ENCODE measurements at places on chromosomes 3 and 15.
A peak's percentile ranks its signal among the peaks of the same experiment; 100 is the strongest.

GRCh38 chr3:98612996-98613517 is 19.6 kb upstream of the CPOX start:
- no peak for DNase-seq

GRCh38 chr3:184558726-184559125 is 2.9 kb upstream of the EPHB3 start:
- DNase-seq: no peak

- DNase-seq: peak; percentile 86
Measured at GRCh38 chr3:149969110-149969939, 1.4 kb downstream of the PFN2 start.

DNA sequence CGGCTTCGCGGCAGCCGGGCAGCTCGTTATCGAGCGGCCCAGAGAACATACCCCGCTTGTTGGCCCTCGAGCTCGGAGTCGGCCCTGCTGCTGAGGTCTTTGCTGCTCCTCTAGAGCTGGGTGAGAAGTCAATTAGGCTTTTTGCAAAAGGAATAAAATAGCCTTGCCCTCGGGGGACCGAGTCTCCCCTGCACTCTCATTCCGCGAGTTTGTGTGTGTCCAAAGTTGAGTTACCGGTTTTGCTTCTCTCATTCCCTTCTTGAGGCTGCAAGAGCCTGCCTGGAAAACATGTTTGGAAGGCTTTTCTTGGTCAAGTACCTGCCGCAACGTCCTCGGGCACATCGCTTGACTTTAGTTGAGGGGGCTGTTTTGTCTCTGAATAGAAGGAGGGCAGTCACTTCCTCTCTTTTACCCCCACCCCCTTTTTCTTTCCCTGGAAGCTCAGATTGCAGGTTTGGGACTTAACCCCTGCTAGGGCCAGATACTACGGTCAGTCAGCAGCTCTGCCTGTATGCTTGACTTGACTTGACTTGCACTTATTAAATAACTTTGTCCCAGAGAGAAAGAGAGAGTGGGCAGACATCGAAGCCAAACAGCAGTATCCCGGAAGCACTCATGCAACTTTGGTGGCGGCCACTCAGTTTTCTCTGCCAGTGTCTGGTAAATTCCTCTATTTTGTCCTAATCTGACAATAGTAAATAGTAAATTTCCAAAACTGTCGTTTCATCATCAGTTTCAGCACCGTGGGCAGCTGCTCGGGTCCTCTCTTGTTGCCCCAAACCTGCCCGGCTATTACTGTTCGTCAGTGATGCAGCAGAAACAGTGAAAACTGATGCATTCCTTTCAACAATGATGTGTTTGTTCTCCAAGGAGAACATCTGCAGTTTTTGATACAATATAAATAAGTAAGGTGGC is 609 bp downstream of the RNF13 start:
- DNase-seq: peak; percentile 32

- DNase-seq: no peak
Measured at GRCh38 chr3:101544161-101544850, 17.4 kb upstream of the TRMT10C start.

DNA sequence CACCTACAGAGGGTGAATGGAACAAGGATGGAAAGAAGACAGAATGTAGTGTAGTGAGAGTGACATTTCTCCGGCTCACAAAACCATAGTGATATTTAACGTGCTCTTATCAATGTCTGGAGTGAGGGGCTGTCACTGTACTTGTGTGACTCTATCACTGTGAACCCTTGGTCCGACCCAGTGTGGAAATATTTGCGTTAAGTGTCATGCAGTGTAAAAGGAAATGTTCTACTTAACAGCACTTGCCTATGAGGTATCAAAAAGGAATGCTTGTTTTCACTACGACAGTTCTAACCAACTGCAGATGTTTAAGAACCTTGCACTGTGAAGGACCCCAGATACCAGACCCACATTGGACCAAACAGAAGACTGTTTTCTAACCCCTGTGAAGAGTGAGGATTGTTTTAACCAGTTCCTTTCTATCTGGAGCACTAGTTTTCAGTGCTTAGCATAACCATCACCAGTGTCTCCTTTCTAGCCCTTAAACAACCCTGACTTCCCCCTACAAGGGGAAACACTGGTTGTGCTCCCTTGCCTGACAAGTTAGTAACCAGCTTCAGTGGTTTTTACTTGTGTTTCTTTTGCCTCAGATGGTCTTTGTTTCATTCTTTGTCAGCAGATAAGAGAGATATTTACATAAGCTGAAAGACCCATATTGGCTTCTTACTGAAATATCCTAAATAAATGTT is 144.7 kb upstream of the ABHD17C start:
- peak; percentile 79 for DNase-seq

DNA sequence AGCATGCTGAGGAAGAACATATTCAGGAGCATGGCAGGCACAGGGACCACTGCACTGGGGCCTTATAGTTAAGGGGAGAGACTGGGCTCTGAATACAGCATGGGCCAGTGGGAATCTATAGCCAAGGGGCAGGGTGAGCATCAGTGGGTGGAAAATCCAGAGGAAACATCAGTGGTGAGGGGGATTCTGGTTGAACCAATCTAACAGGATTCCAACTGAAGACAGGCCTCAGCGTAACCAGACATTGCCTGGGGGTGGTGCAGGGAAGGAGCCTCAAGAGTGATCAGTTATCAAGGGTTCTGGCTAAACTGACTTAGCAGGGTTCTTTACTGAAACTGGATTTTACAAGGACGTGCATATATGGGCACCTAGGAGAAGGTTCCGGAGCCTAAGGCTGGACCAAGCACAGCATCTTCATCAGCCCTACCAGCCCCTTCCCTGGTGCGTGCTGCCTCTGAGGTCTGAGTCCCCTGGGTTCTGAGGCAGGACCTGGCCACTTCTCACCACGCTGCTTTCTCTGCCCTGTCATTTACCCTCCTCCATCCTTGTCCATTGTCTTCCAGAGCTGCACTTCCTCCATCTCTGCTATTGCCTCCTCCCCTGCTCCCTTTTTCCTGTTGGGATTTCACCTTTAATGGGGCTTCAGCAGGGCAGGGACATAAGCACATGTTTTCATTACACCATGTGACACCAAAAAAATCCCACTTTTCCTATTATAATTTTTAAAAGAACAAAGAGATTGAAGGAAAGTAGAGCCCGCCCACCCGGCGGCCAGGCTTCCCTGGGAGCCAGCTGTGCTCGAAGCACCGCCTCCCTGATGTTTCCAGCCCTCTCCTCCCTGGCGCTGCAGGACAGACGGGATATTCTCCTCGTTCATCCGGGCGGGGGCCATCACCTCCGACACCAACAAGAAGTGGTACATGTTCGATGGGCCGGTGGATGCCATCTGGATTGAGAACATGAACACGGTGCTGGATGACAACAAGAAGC is 52.1 kb downstream of the DNAH1 start:
- DNase-seq: no peak

DNA sequence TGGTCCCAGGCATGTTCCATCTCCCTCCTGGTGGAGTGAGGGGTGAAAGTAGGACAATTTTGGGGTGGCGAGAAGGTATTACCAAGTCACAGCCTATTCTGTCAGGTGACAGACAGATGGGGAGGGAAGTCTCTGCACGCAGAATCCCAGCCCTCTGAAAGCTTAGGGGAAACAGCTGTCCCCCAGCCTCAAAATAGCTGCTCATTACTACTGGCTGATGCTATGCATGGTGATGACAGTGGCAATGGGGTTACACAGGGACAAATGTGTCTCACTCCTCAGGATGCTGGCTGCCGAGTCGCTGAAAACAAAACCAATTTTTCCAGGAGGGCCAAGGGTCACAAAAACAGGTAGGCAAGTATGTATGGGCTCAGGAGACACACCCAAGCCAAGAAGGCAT is 68.8 kb upstream of the OXTR start:
- no peak for DNase-seq

DNA sequence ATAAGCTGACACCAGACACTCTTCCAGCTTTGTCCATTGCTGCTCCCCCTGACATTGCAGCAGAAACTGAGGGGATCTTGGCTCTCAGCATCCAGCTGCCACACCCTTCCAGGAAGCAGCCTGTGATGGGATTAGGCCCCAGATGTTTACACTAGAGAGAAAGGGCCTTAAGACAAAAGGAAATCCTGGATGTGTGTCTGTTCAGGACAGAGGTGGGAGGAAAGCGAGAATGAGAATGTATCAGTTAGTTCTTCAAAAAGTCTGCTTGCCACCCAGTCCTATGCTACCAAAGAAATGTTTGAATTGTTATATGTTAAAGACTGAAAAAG is 58.8 kb downstream of the HES1 start:
- DNase-seq: no peak

DNA sequence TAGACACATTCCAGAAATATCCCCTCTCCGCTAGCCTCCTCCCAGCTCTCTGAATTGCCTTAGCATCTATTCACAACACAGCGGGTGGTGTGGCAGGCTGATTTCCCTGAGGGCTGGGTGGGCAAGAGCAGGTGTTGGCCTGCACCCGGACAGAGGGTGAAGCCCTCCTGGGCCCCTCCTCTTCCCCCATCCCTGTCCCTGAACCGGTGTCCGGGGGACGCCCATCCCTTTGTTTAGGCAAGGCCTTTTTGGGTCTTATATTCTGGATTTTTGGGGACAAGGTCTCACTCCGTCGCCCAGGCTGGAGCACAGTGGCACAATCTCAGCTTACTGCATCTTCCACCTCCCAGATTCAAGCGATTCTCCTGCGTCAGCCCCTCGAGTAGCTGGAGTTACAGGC is 55.2 kb upstream of the KLHL25 start:
- DNase-seq: no peak

- no peak for DNase-seq
Measured at GRCh38 chr15:73130830-73131229, 78.6 kb downstream of the NEO1 start.

GRCh38 chr3:194758716-194759115 is 73.0 kb downstream of the FAM43A start:
- DNase-seq: no peak

GRCh38 chr3:152197451-152197850 is 71.3 kb upstream of the MBNL1 start:
- no peak for DNase-seq

- no peak for DNase-seq
Measured at GRCh38 chr15:61201322-61201721, 27.8 kb downstream of the RORA start.

- DNase-seq: no peak
Measured at GRCh38 chr15:101540480-101541239, 51.2 kb upstream of the PCSK6 start.

DNA sequence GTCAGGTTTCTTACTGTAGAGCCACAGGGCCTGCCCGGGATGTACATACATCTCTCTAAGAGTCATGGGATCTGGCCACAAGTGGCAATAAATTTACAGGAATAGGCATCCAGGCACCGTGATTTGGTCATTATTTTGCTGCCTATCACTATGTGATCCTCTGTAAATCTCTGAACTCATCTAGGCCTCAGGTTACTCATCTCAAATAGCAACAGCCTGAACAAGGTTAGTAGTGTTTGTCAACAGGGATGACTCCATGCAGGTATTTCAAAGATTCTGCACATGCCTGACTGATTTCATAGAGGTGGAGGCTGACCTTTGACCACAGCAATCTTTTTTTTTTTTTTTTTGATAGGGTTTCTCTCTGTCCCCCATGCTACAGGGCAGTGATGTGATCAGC is 88.8 kb upstream of the TBL1XR1 start:
- DNase-seq: peak; percentile 52

DNA sequence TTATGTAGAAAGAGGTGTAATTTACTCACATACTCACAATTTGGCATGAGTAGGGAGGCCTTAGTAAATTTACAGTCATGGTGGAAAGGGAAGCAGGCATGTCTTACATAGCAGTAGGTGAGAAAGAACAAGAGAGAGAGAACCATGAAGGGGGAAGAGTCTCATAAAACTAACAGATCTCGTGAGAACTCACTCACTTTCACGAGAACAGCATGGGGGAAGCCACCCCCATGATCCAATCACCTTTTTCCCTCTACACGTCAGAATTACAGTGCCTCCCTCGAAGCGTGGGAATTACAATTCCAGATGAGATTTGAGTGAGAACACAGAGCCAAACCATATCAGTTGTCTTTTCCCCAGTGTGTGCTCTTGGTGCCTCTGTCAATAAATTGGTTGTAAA is 855.3 kb downstream of the TBL1XR1 start:
- no peak for DNase-seq

DNA sequence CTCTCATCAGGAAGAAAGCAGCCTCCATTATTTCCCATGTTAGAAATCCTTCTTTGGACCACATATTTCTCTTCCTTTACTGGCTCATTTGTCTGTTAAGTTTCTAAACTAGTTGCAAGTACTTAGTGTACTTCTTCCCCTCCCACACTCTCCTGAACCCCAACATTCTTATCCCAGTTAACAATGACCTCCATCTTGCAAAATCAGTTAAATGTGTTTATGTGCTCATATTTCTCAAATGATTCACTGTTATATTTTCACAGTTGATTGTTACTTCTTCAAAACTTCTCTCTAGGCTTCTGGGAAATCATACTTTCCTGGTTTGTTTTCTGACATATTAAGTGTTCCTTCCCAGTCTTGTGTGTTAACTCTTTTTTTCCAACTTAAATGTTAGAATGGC is 856.9 kb downstream of the EPHA3 start:
- DNase-seq: no peak

DNA sequence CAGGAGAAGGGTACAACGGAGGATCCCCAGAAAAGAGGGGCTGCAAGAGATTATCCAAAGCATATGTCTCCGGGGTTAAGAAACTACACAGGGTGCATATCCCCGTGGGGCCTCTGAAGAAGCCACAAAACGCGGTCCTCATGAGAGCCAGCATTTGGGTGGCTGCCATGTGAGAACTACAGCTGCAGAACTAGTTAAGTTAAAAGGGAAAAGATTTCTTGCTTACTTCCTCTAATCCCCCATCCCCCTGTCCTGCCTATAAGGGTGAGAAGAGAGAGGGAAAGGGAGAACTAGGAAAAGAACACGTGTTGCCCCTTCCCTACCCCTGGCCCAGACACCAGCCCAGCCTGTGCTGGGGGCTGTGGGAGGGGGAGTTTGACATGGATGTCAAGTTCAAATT is 70.4 kb upstream of the PCSK6 start:
- no peak for DNase-seq

DNA sequence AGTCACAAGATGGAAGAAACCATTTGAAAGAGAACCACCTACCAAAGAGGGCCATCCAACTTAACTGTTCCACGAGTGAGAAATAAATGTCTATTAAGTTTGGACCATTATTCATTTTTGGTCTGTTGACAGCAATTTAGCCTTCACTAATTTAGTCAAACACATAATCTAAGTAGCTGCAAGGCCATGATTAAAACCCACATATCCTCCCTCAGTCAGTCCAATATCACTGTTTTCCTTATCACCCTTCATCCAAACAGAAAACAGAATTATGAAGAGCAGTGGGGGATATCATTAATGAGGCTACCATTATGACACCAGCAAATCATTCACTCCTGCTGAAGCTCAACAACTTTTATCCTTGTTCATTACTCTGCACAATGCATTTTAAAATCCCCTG is 52.0 kb downstream of the PIK3CB start:
- no peak for DNase-seq
